ENCODE measurements at places on chromosomes 1 and 21.

DNA sequence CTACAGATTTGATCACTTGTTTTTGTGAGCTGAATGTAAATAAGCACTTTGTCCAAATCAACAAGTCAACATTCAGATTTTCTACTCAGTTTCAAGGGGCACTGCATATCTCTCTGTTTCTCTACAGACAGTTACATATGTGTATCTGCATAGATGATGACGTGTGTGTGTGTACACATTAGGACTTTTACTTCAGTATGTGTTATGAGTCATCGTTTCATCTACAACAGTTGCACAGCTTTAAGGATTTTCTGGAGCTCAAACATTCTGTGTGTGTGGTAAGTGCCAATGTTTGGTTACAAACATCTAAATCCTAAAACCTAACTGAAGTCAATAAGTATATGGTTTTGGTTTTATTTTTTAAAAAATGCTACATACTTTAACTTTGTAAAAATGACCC lies 494.5 kb upstream of the PBX1 start:
- no peak for DNase-seq

DNA sequence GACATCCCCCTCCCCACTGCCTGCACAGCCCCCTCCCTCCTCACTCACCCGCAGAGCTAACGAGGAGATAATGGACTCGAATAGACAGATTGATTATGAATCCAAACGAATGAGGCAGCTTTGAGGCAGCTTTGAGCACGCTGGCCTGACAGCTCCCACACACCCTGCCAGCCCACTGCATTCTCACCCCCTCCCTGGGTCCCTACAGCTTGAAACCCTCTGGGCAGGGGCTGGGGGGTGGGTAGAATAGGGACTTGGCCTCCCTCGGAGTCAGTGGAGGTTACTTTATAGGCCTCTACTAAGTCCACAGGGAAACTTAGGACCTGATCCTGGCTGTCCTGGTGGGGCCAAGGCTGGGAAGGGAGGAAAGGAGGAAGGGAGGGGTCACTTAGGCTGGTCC lies 1.9 kb downstream of the NTRK1 start:
- no peak for DNase-seq

DNA sequence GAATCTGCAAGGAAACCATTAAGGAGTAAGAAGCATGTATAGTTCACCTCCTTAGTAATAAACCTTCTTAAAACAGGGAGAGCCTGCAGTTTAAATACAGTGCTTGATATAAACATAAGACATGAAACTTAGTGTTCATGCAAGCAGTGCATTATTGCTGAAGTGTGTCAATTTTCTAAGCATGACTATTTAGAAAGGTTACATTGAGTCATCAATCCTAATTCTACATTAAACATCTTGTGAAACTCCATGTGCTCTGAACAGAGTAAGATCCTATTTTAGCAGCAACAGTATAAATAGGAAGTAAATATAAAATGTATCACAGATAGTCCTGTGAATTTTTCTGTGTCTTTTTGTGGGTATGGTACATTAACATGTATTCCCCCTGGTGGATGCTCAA lies 135.5 kb downstream of the ESRRG start:
- DNase-seq, result no peak

DNA sequence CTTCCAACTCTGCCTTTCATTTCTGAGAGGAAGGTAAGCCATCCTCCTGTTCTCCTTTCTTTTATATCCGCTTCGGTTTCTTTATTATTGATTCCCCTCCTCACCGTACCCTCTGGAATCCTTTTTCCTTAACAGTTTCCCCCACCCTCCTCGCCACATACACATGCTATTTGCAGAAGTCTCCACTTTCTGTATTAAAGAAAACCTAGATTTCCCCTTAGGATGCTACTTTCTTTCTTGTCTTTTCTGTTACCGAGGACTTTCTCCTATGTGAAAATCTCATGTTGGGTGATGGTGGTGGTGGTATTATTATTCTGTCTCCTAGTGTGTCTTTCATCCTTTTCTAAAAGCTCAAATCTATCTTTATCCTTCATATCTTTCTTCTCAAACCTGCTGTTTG lies 62.3 kb downstream of the AK4 start:
- DNase-seq, result no peak

DNA sequence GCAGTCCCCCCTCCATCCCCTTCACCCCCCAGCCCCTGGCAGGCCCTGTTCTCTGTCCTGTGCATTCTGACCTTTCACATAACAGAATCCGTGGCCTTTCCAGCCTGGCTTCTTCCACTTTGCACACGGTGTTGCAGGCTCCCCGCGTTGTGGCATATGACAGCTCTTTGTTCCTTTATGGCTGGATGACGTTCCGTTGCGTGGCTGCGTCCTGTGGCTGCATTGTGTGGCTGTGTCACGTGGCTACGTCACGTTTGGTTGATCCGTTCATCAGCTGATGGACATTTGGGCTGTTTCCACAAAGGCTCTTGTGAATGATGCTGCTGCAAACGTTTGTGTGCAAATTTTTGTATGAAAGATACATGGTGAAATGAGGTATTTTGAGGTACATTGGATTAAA lies 53.3 kb downstream of the PDE9A start:
- no peak for DNase-seq

GRCh38 chr21:15436031-15436430 lies 293.8 kb upstream of the USP25 start:
- no peak for DNase-seq

GRCh38 chr1:156356875-156357534 lies 12.0 kb upstream of the RHBG start:
- DNase-seq, result peak; percentile 13

DNA sequence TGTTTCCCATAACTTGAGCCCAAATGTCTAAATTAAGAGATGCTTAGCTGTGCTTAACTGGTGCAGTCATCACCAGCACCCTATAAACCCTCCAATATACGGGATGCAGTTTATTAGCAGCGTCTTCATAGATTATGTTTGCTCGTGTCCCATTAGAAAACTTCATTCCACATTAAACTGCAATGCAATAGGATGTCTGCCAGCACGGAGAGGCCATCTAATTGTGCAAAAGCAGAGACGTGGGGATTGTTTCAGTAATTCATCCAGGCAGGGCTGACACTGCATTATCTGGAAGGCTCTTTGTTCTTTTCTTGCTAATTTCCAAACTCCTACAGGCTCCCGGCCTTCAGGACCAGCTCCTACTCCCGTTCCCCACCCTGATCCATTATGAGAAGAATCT lies 89.5 kb downstream of the CSMD2 start:
- DNase-seq, result no peak

DNA sequence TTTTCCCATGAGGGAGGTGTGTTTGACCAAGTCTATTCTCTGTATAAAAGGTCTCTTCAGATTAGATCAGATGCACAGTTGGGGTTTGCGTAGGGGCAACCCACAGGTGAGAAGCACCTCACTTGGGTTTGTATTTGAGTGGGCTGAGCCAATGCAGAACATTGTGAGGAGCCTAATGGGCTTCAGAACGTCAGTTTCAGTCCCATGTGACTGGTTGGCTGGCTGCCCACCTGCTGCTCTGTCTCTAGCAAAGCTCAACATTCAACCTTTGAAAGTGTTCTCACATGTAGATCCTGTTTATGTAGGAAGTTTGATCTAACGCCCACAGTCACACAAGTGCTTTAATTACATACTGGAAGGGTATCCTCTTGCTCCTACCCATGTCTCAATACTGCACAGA lies 105.5 kb downstream of the FASLG start:
- DNase-seq, result no peak

- DNase-seq, result peak; percentile 6
Measured at GRCh38 chr1:100034470-100034869, 64.7 kb downstream of the SLC35A3 start.

DNA sequence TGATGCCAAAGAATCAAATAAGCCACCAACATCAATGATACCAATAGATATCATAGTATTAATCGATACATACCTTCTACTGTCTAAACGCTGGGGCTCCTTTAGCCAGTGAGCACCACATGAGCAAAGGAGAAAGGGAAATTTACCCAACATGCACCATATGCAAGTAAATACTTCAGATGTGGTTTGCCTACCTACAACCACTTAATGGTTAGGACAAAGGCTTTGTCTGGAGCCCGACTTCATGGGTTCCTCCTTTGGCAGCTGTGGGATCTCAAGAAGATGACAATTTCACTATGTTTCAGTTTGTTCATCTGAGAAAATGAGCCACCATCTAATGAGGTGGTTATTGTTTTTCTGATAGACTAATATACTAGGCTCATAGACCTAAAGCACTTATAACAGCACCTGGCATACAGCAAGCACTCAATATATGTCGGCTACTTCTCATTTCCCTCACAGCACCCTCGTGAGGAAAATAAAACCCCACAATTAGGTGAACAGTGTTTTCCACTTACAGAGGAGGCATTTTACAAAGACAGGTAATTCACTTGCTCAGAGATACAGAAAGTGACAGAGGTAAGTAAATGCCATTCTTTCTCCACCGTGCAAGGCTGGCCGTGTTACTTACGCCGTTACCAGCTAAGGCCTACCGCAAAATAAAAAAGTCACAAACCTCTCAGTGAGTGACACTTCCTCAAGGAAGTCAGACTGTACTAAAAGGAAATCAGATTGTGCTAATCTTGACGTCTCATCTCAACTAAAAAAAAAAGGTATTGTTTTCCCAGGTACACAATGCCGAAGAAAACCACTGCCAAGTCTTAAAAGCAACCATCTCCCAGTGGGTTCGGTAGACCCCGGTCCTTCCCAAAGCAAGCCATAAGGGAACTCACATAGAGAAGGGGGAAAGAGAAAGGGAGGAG lies 1.6 kb downstream of the TTC13 start:
- DNase-seq, result no peak

Data from DMS 273 treated with DMSO at 0.1 percent for 48 hours (cell line).